ENCODE measurements at places on chromosomes 6 and 20. TPM values are rescaled to one million over a fixed set of nuclear protein-coding genes. Genes with fewer than 3 reads are reported as not detected.

RBPJL gene
- not detected for total RNA-seq

DNA sequence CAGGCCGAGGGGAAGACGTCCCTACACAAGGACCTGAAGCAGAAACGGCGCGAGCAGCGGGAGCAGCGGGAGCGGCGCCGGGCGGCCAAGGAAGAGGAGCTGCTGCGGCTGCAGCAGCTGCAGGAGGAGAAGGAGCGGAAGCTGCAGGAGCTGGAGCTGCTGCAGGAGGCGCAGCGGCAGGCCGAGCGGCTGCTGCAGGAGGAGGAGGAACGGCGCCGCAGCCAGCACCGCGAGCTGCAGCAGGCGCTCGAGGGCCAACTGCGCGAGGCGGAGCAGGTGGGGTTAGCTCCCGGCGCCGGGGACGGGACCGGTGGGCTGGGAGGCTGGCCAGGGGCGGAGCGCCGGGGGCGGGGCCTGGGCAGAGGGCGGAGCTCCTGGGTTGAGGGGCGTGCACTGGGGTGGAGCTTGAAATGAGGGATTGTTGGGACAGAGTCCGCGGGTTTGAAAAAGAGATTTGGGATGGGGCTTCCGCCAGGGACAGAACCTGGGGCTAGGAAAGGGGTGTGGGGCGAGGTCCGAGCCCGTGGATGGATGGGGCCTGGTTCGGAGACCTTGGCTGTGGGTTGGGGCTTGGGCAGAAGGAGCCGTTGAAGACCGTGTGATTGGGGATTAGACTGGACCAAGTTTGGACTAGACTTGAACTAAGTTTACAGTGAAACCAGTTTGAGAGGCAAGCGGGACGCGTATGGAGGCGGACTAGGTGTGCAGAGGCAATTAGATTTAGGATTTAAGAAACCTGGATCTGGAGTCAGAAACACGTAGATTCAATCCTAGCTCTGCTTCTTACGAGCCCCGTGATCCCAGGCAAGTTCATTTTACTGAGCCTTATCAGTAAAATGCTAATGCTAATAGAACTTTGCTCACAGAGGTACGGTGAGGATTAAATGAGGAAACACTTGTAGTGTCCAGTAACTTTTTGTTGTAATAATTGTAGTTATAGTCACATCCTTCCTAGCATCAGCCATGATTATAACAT, 20.9 kb downstream of the DEF6 start:
- DNase-seq = no peak

DNA sequence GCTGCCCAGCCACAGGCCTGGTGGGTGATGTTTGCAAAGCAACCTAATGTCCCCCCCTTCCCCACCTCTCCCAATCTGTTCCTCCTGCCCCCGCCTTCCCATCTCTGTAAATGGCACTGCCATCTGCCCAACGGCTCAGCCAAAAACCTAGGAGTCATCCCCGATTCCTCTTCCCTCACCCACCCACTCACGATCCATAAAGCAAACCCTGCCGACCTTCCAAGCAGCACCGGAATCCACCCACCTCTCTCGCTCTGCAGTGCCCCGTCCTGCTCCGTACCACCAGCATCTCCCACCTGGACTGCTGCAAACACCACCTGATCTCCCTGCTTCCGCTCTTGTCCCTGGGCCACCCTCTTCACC, 37.6 kb downstream of the SULF2 start:
- no peak for DNase-seq

- DNase-seq = no peak
Measured at GRCh38 chr20:51394706-51395105, 147.8 kb downstream of the NFATC2 start.

- DNase-seq = no peak
Measured at GRCh38 chr6:111423055-111423633, 59.9 kb downstream of the REV3L start.

- no peak for DNase-seq
Measured at GRCh38 chr6:75657327-75657726, 55.6 kb downstream of the SENP6 start.

HCRTR2 gene
- total RNA-seq = not detected

STX16 gene
- total RNA-seq = 101 TPM

DNA sequence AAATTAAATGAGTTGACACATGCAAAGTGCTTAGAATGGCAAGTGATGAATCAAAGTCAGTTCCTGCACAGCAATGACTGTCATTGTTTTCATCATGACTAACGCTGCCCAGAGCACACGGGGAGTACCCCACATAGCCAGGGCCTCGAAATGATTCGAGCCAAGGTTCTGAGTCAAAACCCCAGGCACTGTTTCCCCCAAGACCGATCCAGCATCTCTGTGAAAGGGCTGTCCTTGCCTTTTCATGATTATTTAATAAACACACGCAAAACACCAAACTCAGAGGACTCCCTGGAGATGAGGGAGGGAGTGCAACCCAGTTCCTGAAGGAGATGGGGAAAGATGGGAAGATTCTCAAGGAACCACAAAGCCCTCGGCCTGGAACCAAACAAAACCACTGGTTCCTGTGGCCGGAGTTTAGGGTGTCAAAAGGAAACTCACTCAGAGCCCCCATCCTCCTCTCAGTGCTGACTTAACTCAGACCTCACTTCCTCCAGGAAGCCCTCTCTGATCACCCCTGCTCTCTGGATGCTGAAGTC, 3.8 kb downstream of the PREX1 start:
- DNase-seq = peak; percentile 84

ANGPT4 gene
- not detected for total RNA-seq

- no peak for DNase-seq
Measured at GRCh38 chr6:35260591-35261570, 1.3 kb downstream of the ZNF76 start.

- DNase-seq = peak; percentile 63
Measured at GRCh38 chr6:90586546-90586835, 381 bp downstream of the MAP3K7 start.

DNA sequence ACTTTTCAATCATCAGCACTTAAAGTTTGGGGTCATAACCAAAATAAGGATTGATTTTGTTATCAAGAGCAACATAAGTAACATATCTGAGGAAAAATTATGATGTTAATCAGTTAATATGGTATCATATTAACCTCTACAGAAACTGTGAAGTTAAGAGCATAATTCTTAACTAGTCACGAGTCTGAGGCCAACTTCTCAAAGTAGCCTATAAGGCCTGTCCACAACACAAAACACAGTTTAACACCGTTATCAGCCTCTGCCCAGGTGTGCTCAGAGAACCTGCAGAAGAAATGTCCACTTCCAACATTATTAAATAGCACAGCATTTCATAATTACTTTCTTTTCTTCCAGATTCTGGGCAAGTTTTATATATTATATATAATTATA, 1.1 kb downstream of the STX7 start:
- no peak for DNase-seq

- DNase-seq = no peak
Measured at GRCh38 chr6:89048985-89049384, 31.6 kb upstream of the PNRC1 start.

VPS52 gene
- total RNA-seq = 35.6 TPM

DNA sequence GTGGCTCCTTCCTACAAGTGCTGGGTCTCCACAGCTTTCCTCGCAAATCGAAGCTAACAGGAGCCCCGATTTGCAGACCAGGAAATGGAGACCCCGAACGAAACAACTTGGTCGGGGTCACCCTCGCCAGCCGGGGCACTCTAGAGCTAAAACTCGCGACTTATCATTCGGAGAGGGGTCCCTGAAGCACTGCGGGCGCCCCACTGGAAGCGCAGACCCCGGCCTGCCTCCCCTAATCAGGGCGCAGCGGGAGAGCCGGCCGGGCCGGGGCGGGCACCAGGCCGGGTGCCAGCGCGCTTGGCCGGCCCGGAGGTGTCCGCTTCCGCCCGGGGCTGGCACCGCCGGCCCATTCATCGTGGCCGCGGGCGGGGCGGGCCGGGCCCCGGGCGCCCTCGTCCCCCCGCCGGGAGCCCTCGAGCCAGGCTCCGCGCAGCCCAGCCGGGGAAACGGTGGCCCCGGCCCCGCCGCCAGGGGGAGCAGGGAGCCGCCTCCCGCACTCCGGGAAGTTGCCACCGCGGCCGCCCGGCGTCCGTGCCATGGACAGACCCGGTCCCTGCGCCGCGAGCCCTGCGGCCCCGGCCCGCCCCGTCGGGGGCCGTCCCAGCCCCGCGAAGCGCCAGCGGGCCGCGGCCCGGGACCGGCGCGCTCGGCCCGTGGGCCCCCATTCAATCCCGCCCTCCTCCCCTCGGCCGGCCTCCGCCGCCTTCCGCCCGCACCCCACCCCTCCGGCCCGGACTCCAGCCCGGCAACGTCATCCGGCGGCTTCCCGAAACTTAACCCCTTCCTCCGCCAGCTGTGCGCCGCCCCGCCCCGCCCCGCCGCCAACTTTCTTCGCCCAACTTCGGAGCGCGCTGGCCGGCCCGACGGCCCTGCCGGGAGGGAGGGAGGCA, 961 bp downstream of the RRBP1 start:
- DNase-seq = peak; percentile 88

CLIC5 gene
- 2.2 TPM for total RNA-seq

STX11 gene
- total RNA-seq = 19.6 TPM

DNA sequence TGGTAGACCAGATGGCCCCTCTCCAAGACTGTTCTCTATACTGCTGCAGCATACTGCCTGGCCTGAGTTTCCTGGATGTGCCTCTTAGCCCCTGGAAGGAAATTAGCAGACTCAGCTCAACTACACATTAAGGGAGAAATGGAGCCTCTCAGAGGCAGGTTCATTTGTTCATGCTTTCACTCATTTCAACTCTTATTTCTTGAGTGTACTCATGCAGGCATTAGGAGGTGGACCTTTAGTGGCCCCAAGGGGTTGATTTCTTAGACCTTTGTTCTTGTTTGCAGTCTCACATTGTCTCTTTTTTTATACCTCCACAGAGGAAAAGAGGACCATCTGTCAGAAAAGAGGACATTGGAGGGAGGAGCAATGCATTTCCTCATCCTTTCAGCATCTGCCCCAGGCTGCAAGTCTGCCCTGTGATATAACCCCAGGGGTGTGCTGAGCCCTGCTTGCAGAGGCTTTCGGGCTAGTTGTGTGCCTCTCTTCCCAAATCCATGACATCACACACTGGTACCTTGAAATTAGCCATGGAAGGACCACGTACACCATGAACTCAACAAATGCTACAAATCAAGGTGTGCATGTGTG, 456.2 kb downstream of the CD83 start:
- DNase-seq = no peak

ULBP2 gene
- total RNA-seq = 0.32 TPM

ALDH5A1 gene
- total RNA-seq = 16.5 TPM

DNA sequence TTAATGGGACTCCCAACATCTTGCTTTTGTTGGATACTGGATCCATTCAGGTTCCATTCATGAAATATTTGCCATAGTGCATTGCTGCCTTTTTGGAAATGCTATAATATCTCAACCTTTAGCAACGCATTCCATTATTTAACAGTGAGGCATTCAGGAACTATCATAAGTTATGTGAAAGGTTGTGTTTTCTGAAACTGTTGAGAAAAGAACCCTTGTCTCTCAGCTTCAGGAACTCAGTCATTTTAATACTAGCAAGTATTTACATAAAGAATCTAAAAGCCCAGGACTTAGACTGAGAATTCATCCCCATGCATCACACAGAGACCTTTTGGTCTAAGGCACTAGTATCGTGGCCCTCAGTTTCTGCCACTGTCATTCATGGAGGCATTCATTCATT, 24.9 kb upstream of the SASH1 start:
- no peak for DNase-seq

DNA sequence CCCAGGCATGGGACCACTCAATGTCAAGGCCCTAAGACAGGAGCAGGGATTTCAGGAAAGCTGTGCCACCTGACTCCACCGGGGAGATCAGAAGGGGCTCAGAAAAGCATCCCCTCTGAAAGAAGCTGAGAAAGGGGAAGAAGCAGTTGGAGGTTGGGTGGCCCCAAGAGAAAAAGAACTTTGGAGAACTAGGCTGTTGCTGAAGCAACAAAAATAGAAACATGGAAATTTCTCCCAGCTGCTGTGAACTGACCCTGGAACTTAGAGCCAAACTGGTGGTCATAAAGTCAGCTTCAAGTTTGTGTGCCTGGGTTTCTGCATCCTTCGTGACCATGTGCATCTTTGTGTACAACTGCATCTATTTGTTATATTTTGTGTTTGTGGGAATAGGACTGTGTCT, 534.5 kb downstream of the MAFB start:
- no peak for DNase-seq

DNA sequence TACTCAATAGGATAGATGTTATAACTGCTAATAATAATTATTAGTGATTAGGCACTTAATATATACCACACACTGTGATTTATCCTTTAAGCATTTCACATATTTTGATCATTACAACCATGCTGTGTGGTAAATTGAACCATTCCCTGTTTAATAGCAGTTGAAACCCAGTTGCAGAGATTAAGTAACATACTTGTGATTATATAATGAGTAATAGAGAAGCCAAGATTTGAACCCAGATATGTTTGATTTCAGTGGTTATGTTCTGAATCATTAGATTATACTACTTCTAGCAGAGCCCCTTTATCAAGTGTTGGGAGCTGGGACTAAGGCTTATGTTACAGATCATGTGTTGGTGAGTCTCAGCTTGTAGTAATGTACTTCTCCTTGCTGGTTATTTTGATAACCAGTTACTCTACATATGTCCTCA, 44.1 kb downstream of the STK4 start:
- no peak for DNase-seq

DNA sequence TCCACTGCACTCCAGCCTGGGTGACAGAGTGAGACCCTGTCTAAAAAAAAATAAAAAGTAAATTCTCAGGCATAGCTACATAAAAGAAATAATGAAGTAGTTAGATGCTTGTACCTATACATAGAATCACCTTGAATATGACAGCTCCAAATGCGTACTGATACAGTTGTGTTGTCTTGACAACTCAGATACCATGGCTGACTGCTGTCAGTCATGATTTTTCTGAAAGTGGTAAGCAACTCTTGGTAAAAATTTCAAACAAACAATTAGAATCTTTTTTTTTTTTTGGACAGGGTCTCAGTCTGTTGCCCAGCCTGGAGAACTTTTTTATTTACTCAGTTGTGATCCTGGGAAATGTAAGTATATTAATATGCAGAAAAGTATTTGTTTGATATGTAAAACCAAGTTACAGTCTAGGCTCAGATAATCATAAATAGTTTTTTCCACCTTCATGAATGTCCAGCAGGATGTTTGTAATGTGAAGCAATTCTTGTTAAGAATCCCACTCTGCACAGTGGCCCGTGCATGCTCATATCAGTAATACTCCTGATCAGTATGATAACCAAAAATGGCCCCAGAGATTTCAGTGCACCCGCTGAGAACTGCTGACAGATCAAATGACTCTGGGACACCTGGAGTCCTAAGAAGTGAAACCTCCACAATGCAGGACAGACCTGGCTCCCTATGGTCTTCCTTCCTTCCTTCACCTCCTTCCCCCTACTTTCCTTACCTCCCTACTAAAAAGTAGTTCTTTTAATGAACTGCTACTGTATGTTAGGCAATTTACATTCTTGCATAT, 14.0 kb upstream of the MAPK13 start:
- DNase-seq = no peak

GRCh38 chr20:32473231-32474008, 111.7 kb downstream of the NOL4L start:
- no peak for DNase-seq

DNA sequence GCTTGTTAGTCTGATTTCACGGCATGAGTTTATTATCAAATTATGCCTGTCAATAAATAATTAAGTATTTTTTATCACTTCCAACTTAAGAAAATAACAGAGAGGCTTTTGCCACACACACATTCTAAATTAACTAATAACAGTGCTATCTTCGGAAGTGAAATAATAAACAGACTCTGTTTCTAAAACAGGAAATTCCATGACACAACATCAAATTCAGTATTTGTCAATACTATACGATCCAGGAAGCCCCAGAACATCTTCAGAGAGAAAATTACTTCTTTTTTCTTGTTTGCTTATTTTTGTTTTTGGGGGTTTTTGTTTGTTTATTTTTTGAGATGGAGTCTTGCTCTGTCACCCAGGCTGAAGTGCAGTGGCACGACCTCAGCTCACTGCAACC, 150.7 kb upstream of the PRDM1 start:
- no peak for DNase-seq

All from activated CD4-positive, alpha-beta T cell treated with anti-CD3 and anti-CD28 coated beads for 36 hours (primary cell).